ENCODE measurements at places on chromosomes 5 and 9.
A peak's percentile ranks its signal among the peaks of the same experiment; 100 is the strongest.

DNA sequence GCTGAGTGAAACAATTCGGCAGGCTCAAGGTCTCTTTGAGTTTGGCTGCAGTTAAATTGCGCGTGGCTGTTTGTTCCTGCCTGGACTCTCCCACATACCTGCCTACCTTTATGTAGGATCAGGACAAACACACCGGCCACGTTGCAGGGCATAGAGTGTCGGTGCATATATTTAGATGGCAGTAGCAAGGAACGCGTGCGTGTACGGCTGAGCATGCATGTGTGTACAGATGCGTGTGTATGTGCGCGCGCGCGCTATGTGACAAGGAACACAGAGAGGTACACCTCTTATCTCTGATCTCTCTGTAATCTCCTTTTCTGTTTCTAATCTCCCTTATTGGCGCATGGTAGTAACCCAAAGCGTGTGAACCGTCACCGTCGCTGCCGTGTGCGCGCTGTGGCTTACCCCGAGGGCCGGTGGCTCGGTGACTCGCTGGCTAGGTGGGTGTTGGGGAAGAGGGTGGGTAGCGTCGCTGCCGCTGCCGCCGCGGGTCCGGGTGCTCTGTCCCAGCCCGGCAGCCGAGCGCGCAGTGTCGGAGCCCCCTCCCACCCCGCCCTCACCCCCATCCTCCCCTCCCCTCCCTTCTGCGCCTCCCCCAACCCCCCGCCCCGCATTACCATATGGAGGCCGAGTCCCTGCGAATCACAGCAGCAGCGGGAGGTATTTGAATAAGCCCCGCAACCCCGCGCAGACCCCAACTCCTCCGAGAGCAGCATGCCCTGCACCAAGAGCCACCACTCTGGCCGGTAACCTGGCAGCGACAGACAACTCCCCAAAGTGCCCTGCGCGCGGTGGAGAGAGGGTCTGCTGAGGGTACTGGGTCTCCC lies 204.8 kb downstream of the MEF2C start:
- no peak for DNase-seq

DNA sequence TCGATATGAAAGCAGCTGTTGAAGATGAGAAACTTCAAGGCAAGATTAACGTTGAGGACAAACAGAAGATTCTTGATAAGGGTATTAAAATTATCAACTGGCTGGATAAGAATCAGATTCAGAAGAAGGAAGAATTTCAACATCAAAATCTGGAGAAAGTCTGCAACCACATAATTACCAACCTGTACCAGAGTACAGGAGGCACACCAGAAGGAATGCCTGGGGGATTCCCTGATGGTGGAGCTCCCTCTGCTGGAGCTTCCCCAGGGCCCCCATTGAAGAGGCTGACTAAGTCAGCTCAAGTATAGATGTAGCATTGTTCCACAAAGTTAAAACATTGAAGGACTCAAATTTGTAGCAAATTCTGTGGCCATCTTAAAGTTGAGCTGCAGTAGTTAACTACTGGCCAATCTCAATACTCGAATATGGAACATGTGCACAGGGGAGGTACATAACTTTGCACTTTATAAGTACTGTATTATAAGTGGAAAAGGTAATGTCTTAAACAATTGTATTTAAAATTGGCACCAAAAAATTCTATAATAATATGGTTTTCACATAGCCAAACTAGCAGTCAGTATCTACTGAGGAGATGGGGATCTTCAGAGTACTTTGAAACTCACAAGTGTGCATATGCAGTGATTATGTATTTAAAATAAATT lies 237.5 kb downstream of the CHSY3 start:
- peak; percentile 22 for DNase-seq

GRCh38 chr5:34038838-34039237 lies 4.2 kb downstream of the C1QTNF3 start:
- no peak for DNase-seq

- DNase-seq, result peak; percentile 30
Observed at GRCh38 chr5:97096191-97096590, 46.2 kb downstream of the LIX1 start.

- DNase-seq, result no peak
Observed at GRCh38 chr5:109506556-109506955, 96.8 kb upstream of the PJA2 start.

GRCh38 chr9:82938426-82939218 lies 124.3 kb downstream of the RASEF start:
- no peak for DNase-seq

GRCh38 chr9:86938780-86939179 lies 8.5 kb downstream of the GAS1 start:
- no peak for DNase-seq

GRCh38 chr9:75574569-75574968 lies 315.9 kb upstream of the PCSK5 start:
- DNase-seq, result no peak

- no peak for DNase-seq
Observed at GRCh38 chr5:65103756-65104440, 335.2 kb downstream of the CWC27 start.

Measured in Ammon's horn (tissue), 1 donor.